HS-5 (cell line): ENCODE measurements at places on chromosomes 1 and 21.

DNA sequence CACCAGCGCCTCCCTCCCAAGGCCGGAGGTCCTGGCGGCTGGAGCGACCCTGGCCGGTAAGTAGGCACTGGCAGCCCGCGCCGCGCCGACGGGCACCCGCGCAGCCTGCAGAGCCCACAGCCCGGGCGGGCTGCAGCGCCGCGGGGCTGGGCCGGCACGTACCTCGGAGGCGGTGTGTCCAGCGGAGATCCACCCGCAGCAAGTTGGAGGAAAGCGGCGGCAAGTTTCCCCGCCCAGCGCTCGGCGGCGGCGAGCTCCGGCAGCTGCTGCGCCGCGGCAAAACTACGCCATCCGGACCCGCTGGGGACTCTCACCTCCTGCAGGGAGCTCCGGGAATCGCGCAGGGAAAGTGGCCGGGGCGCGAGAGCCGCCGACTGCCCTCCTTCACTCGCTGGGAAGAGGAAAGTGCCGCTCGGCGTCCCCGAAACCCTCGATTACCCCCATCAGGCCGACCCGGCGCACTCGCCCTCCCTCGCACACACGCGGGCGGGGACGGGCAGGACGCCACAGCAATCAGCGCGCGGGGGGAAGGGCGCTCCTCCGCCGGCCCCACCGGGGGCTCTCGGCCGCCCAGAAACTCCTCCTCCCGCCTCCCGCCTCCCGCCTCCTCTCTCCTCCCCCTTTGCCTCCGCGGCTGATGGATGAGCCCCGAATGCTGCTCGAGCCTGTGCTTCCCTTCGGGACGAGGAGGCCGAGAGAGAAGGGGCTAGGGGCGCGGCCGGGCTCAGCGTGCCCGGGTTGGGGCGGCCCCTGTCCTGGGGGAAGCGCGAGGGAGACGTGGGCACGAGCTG, at the start of gene TGFBR3:
Gene TGFBR3 (minus strand): TSS at position 436 of the 791 bp plus-strand sequence. CDS start 24,620 bp downstream, outside the sequence.
- peak; percentile 69 for DNase-seq

DNA sequence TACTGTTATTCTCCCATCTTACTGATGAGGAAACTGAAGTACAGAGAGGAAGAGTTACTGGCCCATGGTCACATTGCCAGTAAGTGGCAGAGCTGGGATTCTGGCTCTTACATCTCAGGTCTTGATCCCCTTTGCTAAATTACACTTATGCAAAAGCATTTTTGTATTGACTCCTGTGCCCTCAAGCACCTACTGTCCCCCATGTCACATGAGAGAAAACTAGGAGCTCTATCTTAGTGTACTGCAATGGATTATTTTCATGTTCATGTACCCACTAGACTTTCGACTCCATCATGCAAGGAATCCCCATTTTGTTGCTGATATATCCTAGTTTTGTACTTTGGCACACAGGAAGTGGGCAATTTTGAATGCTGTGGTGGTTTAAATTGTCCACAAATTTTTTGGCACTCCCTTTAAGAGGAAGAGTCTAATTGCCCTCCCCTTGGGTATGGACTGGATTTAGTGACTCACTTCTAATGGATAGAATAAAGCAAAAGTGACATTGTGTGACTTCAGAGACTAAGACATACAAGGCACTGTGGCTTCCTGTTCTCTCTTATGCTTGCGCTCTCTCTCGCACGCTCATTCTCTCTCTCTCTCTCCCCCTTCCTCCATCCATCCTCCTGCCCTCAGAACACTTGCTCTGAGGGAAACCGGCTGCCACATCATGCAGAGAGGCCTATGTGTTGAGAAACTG, 43.5 kb upstream of the JAK1 start:
- DNase-seq, result no peak

DNA sequence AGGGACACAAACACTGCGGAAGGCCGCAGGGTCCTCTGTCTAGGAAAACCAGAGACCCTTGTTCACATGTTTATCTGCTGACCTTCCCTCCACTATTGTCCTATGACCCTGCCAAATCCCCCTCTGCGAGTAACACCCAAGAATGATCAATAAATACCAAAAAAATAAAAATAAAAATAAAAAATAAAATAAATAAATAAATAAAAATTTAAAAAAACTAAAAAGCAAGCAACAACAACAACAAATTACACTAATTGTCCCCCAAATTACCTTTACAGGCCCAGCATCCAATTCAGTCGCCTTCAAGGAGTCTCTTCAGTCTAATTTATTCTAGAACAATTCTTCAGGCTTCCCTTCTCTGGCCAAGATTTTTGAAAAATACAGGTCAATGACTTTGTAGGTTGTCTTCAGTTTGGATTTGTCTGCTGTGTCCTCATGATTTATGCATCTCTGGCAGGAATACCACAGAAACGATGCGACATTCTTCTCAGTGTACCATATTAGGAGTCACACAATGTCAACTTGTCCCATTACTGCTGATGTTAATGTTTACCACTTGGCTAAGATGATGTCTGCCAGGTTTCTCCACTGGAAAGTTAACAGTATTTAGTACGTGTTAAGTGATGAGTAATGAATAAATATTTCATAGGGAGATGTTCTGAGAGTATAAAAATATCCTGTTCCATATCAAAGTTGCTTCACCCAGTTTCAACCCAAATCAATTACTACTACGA, 20.3 kb upstream of the BMP8B start:
- no peak for DNase-seq

DNA sequence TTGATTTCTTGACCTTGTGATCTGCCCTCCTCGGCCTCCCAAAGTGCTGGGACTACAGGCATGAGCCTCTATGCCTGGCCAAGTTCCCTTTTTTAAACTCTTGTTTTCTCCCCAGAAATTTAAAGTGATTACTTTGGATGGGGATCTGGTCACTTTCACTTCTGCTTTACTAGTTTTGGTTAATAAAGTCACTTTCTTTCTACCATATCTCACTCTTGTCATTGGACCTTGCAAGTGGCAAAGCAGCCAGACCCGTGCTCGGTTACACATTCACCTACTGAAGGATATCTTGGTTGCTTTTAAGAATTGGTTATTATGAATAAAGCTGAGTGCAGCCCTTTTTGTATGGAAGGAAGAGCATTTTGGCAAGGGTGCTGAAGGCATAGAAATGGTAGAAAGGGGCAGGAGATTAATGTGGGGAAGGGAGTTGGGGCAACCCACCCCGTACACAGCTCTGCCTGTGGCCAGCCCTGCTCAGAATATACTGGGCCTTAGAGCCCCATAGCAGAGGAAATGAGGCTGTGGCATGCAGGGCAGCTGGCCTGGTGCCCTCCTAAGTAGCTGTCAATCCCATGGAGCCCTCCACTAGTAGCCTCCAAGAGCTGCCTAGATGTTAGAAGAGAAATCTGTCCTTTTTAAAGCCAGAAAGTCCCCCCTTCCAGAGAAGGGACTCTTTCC, 40.7 kb downstream of the CD2 start:
- no peak for DNase-seq

DNA sequence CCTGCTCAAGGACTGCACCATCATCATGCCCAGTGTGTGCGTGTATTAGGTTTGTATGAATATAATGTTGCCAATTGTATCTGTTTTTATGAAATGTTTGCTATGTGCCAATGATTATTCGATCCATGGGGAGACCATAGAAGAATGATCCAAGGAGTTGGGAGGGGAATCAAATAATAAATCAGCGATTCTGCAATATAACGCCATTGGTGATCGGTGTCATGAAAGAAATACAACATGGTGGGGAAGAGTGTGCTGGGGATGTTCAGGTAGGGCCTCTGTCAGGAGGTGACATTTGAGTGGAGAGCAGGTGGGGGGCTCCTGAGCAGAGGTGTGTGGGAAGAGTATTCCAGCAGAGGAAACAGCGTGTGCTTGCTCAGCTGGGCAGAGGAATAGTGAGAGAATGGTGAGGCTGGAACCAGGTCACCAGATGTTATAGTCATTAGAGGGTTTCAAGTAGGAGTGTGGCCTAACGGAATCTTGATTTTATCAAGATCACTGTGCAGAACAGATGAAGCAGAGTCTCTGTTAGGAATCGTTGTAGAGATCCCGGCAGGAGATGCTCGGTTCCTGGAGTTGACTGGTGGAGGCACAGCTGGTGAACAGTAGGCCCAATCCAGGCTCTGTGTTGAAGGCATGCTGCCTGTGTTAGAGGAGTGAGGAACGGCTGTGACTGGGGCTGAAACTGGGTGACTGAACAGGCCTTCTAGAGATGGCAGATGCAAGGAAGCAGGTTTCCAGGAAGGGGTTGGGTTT, 2.9 kb upstream of the ZNF496 start:
- no peak for DNase-seq

DNA sequence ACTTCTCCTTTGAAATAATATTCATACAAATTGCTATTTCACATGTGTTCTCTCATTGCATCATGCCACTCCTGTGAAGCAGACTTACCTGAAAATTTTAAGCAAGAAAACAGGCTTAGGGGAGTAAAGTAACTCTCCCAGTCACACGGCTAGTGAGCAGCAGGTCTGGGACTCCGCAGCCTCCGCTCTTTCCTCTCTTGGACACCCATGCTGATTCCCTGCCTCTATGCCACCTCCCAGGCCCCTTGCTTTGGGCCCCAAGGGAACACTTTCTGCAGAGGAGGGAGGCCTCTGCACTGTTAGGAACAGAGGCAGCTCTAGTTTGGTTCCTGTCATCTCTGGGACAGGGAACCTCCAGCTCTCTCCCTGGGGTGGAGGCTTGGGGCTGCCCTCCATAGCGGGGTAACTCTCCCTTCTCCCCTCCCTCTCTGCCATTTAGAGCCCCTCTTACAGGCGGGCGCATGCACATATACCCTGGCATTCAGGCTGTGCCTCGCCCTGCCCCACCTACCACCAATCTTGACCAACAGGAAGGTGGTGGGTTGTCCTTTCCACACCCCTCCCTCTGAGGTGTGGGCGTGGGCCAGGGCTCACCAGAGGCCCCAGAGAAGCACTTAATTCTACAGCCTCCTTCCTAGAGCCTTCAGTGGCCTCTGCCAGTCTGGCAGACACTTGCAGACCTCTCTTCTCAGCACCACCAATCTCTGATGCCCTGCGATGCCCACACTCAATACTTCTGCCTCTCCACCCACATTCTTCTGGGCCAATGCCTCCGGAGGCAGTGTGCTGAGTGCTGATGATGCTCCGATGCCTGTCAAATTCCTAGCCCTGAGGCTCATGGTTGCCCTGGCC, at the start of gene RXFP4:
Gene RXFP4 (plus strand): TSS at position 646 of the 852 bp plus-strand sequence. CDS start 72 bp downstream, at position 718.
- no peak for DNase-seq

DNA sequence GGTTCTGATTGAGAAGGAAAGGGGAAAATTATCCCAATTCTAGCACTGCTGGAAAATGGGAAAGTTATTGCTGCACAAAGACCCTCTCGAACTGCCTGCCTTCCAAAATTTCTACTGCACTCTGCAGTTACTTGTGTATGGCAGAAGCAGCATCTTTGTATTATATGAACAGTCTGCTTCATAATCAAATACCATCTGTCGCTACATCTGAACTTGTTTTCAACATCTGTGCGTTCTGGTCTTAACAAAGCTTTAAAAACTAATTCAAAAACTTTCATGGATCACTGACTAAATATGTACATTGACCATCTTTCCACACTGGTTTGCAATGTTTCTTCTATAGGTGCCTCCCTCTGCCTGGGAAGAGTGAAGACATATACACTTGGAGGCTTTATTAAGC, 79.2 kb downstream of the PROX1 start:
- no peak for DNase-seq

- no peak for DNase-seq
Measured at GRCh38 chr1:160459056-160459455, 58.7 kb downstream of the VANGL2 start.

GRCh38 chr1:109764561-109765482, 1.1 kb upstream of the EPS8L3 start:
- DNase-seq, result no peak

DNA sequence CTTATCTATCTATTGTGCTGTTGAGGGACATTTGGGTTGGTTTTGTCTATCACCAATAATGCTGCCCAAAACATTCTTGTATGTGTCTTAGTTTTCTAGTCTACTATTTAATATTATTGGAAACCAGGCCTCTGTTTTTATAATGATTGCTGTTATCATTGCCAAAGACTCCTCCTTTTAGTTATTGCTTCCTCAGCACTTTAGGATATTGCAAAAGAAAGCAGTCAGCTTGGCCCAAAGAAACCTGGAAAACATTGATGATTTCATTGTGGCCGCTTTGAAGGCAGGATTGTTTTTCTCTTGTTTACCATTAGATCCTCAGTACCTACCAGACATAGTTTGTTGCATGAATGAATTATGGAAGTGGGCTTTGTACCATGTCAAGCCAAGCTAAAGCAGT, 20.6 kb upstream of the MTARC2 start:
- DNase-seq, result no peak

DNA sequence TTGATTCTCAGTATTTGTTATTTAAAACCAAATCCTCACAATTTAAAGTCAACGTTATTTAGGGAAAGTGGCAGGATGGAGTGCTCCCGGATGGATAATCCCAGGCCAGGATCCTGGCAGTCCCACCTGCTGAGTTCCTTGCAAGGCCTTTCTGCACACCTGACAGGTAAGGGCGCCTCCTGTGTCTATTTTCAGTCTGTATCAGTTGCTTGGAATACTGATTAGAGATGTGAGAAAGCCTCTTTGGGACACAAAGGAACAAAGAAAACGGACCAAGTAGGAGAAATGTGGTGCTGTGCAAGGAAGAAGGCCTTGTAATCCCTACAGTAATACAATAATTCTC, 12.2 kb downstream of the STYXL2 start:
- no peak for DNase-seq

DNA sequence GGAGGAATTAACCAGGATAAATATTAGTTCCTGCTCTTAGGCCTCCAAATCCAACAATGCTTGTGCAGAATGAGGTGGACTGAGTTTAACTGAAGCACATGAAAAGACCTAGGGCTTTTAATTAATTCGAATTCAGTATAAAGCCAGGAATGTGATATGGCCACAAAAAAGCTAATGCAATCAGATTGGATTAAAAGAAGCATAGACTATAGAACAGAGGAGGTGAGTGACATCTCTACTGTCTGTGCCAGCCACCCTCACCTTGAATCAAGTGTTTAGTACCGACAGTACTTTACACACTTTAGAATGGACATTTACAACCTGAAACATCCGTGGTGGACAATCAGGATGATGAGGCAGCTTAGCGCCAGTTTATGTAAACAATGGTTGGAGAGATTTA, 62.1 kb downstream of the CNIH3 start:
- DNase-seq, result no peak

- DNase-seq, result no peak
Measured at GRCh38 chr1:11483581-11484320, 4.8 kb downstream of the DISP3 start.

- DNase-seq, result no peak
Measured at GRCh38 chr21:16377120-16377658, 647.4 kb downstream of the USP25 start.

GRCh38 chr1:150152182-150152536, 2.4 kb downstream of the PLEKHO1 start:
- no peak for DNase-seq

- no peak for DNase-seq
Measured at GRCh38 chr1:43402089-43402865, 12.6 kb downstream of the SZT2 start.

GRCh38 chr1:208344202-208344857, 100.1 kb upstream of the PLXNA2 start:
- DNase-seq, result no peak

- DNase-seq, result no peak
Measured at GRCh38 chr1:113242481-113242880, 147.8 kb upstream of the MAGI3 start.
